Pons (tissue), 1 donor: ENCODE measurements at places on chromosomes 6 and 20.
A peak's percentile ranks its signal among the peaks of the same experiment; 100 is the strongest.

DNA sequence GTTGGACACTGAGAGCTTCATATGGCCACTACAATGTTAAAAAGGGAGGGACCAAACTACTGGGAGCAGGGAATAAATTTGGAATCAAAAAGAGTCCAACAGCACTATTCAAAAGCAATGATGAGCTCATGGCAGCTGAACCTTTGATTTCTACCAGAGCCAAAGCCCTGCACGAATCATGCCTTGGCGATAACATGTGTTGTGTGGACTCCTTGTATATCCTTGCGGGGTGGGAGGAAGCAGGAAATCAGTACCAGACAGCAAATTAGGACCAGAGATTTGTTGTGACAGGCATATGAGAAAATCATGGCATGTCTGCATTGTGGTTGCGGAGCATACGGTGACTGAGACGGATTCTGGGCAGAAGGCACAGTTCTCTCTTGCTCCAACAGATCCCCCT, 85.6 kb upstream of the EMILIN3 start:
- DNase-seq, result no peak

DNA sequence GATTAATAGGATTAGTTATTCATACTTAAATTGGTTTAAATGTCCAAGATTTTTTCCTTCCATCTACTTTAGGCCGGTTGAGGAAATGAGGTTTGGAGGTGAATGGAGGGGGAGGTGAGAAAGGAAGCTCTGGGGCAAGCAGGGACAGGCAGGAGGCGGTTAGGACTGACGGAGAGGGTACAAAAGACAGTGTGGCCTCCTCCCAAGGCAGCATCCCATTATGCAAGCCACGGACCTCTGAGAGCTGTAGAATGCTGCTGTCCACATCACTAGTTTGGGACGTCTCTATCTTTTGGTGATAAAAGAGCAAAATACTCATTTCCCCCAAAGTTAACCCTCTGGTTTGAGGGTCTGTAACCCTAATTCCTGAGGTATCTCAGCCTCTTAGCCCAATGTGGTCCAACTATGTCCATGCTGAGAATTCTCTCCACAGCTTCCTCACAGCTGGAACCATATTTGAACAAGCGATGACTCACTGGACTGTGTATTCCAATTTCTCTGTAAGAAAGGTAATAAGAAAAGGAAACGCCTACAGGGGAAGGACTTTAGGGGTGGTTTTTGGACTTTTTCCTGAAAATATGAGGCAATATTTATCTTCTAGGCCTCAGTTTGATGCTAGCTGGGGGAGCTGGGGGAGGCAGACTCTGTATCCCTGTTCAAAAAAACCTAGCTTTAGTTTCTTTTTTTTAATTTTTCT, 172.2 kb downstream of the TFAP2B start:
- DNase-seq, result no peak

GRCh38 chr6:98875375-98875774, 41.0 kb downstream of the POU3F2 start:
- peak; percentile 8 for DNase-seq

DNA sequence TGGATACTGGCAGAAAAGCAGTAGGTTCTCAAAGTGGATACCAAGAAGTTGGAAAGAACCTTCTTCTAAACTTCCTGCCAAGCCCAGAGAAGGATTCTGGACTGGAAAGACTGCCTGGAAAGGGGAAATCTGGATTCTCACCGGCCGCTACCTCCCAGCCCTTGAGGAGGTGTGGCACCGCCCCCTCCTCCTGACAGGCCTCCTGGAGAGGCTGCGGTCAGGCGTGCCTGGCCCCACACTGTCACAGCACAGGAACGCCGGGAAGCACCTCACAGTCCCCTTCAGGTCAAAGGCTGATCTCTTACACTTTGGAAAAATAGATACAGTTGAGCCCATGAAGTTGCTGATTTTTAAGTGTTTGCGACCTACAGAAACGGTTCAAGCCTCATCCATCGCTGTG, 16.3 kb upstream of the PDE10A start:
- DNase-seq, result no peak

DNA sequence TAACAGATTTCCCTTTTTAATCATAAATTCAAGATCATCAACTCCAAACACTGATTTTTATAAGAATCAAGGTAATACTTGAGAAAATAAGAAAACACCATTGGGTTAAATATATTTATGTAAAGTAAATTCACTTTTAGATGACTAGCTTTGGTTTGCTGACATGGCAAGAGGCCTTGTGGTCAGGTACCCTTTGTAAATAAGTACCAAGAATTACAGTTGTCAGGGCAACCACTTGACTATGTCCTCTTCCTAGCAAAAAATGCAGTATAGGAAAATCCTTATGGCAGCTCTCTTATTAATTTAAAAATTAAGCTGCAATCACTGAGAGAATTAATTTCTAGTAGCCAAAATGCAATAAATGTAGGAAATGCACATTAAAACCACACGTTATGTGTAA, 153.8 kb downstream of the INSM1 start:
- DNase-seq, result no peak

DNA sequence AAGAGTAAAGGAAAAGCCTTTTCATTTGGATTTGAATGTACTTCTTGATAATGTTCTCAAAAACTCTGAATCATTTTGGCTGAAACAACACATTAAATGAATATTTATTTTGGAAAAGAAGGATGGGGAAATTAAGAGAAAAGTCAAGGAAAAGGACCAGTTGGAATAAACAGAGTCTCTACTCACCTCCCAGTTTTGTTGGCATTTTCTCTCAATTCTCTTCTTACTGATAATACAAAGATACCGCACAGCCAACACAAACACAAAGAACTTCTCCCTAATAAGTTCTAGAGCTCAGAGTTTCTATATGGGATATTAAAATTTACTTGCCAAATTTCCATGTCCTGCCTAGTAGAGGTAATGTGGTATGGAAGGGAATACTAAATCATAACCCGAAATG, 13.1 kb downstream of the EPM2A start:
- DNase-seq, result no peak

DNA sequence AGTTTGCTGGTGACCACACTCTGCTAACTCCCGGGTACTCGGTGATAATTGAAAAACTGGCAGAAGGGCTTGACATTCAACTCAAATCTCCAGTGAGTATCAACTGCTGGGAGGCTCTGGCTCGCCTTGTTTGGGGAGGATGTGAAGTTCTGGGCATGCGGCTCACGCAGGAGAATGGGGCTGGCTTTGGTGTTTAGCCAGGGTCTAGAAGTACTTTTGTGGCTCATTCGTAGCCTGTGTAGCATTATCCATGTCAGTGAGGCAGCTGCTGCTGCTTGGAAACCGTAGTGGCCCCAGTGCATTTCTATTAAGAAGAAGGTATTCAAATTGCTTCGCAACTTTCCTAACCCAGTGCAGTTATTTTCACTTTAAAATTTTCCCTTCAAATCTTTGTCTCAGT, 52.2 kb downstream of the KDM1B start:
- DNase-seq, result peak; percentile 20

DNA sequence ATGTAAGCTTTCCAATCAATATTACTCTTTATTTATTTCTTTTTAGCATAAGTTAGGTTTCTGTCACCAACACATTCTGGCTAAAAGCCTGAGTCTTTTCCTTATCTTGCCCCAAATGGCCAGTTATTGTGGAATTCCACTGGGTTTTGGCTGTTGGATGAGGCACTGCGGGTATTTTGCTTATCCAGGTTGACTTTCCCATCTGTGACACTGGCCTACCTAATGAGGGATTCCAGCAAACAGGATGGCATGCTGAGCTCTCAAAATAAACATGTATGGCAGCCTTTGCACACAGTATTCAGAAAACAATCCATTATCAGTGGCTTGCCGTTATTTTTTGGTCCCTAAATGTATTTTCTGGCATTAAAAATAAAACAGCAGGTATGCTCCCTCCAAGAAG, 6.5 kb upstream of the RALGAPB start:
- no peak for DNase-seq

GRCh38 chr6:1407499-1407990, 18.2 kb downstream of the FOXF2 start:
- DNase-seq, result no peak

DNA sequence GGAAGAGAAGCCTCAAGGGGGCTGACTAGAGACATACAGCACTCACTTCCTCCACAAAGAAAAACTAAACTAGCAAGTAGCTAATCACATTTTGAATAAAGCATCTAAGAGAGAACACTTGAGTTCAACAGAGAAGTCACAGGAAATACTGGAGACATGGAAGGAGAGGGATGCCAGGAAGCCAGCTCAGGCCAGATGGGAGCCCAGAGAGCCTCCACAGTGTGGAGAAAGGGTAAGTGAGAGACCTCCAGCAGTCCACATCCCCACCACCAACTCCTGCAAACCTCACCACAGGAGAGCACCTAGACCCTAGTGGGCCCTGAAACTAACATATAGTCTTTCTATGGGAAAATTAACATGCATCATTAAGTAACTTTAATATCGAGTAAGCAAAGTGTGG, 79.2 kb downstream of the EPM2A start:
- DNase-seq, result no peak

GRCh38 chr20:62413896-62414481, 6.9 kb upstream of the CABLES2 start:
- DNase-seq, result no peak

- DNase-seq, result no peak
Observed at GRCh38 chr20:1951436-1952115, 42.3 kb downstream of the PDYN start.

GRCh38 chr6:39941138-39941537, 6.9 kb upstream of the MOCS1 start:
- no peak for DNase-seq
